Amniotic epithelial cell (primary cell): ENCODE measurements at places on chromosomes 3 and 15.

GRCh38 chr3:179933080-179933479, 103.7 kb downstream of the PEX5L start:
- no peak for DNase-seq

GRCh38 chr3:32819551-32820348, 2.0 kb downstream of the TRIM71 start:
- no peak for DNase-seq

GRCh38 chr3:23116081-23116837, 86.9 kb upstream of the UBE2E2 start:
- no peak for DNase-seq

GRCh38 chr15:62254137-62254934, 89.3 kb upstream of the C2CD4B start:
- peak; percentile 13 for DNase-seq
